ENCODE measurements at places on chromosomes 3 and 15.

DNA sequence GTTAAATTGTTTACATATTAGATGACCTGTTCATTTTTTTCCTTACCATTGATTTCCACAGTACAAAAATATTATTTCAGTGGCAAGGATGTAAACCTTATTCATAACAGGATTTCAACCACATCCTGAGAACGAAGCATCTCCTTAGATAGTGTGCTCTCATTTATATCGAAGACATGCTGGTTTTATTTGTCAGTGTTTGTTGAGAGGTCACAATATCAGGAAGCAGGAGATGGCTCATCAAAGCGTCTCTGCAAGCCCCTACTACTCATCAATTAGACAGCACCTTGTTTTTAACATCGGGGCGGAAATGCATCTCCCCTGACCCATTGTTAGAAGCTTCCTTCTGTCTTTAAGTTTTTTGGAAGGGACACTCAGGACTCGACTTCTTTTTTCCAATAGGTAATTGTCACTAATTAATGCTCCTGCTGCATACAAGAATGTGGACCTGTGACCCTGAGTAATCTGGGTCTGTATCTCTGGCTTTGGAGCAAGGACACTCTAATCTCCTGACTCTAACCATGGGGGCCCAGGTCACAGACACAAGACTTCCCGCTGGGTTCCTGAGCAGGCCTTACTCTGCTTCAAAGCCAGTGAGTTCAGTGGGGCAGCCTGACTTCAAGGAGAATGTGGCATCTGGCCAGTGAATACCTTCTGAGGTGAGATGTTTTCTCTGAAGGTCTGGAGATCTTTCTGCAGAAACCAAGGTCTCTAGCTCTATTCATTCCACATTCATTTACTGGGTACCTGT, 50.3 kb downstream of the MECOM start:
- DNase-seq: no peak

DNA sequence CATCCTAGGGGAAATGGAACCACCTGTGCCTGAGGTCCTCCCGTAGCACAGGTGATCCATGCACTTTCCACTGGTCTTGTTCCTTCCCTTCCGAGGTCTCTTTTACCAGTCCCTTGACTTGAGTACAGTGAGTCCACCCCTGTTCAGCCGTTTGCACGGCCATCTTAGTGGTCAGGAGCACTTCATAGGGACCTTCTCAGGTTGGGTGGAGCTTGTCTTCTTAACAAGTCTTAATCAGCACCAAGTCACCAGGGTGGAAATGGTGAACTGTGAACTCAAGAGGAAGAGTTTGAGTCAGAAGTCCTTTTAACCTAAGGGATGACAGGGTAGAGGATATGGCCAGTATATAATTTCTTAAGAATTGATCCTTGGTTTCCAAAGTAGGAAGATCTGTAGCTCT, 21.4 kb downstream of the ARL8B start:
- no peak for DNase-seq

DNA sequence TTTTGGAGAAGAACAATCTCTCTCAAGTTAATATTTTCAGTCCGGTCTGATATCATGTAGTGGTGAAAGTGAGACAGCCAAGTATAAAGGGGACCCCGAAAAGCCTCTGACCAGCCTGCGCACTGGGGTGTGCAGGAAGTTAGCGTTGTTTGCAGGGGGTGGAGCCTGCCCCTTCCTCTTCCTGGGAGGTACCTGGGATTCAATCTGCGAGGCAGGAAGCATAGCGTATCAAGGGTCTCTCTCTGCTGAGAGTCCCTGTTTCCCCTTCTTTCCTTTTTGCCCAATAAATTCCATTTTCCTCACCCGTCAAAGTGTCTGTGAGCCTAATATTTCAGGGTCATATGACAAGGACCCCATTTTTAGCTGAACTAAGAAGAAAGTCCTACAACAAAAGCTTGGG, 44.8 kb upstream of the CBLB start:
- DNase-seq: no peak

GRCh38 chr3:38585791-38586420, 63.6 kb downstream of the SCN5A start:
- DNase-seq: no peak

DNA sequence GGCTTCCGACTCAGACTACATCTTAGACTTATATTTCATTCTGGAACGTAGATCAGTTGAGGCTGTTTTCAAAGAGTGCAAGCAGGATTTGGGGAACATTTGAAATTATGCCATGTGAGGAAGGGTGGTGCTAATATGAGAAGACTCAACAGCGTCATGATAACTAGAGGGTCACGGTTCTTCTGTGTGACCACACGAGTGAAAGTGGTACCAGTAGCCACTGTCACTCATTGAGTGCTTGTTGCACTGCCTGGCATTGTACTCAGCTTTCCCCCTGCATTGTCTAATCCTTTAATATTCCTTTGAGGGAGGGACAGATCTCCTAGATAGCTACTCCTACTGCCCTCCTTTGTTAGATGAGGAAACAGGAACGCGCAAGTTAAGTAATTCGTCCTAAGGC, 81.3 kb upstream of the PLXNA1 start:
- no peak for DNase-seq

DNA sequence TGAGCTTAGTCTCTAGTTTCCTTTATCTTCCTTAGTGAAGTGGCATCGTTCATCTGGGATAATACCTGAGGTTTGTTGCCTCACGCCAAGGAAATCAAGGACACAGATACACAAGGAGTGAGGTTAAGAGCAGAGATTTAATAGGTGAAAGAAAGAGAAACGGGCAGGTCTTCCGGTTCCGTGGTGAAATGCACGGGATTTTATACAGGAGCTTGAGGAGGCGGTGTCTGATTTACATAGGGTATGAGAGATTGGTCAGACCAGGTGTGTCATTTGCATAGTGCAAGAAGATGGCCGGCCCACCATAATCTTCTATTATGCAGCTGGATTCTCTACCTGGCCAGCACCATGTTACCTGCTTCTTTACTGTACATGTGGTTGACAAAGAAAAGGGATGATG, 17.2 kb downstream of the ARRDC4 start:
- DNase-seq: no peak

All from activated CD8-positive, alpha-beta memory T cell treated with anti-CD3 and anti-CD28 coated beads for 1 hour (primary cell).